ENCODE measurements at places on chromosomes 16 and 17.

DNA sequence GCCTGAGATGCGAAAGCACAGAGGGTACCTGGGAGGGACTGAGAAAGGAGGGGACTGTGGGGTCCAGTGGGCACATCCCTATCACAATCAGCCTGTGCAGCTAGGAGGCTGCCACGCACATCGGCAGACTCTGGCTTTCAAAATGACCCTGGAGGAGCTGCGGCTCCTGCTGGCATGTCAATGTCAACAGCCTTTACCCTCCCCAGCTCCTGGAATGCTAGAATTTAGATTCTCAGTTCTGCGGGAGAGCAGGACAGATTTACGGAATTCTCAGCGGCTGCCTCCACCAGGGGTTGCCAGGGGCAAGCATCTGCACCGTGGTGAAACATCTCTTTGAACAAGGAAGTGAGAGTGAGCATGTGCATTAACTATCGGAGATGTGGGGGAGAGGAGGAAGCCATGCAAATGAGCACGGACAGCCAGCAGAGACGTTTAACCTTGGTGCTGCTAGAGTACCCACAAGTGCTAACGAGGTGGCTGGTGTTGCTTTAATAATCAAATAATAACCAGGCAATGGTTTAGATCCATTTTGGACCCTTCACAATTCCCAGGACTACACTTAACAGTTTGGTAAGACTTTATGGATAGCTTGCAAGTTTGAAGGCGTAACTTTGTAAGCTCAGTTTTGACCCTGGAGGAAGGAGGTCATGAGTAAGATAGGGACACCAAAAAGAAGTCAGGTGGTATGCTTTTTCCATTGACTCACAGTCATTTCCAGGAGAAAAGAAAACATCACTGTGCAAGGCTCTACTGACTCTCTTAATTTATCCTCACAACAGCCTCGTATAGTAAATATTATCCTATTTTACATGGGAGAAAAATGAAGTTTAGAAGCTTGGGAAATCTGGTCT lies 54.1 kb downstream of the XYLT1 start:
- peak; percentile 18 for DNase-seq

DNA sequence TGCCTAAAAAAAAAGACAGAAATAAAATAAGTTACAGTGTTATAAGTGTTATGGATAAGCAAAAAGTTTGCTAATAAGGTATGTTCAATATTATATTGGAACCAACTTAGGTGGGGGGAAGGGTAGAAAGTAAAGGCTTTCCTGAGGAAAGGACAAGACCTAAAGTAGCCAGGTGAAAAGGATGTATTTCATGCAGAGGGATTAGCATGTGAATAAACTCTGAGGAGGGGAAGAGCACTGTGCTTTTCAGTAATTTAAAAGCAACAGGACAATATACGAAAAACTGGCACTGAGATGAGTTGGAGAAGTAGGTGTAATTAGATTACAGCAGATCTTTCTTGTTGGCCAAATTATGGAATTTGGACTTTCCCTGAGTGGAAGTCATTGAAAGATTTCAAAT lies 7.6 kb downstream of the TOP2A start:
- no peak for DNase-seq

DNA sequence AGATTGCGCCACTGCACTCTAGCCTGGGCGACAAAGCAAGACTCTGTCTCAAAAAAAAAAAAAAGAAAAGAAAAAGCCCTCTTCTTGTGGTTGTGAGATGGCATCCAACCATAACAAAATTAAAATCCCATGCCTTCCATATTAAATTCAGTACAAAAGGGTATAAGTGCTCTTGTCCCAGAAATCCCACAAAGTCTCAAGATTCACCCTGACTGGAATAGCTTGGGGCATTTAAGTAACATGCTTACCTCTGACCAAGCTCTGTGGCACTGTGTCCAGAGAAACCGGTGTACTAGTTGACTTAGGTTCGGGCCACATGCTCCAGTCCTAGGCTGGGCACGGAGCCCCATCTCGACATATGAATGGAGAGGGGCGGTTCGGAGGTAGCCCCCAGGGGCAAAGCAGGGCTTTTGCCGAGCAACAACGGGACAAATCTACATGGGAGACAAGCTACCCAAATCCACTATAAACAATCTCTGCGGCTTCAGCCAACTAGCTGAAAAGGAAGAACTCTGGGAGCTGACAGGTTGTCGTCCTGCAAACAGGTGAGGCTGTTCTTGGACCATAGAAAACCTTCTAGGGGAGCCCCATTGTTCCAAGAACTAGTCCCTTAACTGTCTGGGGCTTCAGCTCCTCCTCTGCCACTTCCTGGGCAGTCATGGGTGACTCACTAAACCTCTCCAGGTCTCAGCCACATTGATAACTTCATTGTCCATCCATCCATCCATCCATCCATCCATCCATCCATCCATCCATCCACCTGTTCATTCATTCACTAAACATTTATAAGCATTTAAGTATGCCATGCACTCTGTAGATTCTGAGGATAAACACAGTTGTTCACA lies 10.3 kb upstream of the IL4R start:
- DNase-seq: no peak

DNA sequence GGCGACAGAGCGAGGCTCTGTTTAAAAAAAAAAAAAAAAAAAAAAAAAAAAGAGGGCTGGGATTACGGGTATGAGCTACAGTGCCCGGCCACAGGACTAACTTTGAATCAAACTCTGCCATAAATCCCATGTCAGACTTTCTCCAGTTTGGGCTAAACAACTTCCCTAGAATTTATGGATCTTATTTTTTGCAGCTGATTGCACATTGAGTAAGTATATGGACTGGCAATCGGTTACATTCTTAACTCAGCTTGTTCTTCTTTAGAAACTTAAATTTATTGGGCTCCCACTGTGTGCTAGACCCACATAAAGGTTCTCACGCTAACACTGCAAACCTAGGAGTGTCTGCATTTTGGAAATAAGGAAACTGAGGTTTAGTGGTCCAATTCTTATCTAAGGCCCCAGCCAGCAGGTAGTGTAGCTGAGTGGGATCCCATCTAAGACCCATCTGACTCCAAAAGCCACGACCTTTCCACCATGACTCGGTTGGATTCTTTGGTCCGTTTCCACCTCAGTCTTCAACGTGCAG lies 718 bp upstream of the CBFB start:
- DNase-seq: no peak

DNA sequence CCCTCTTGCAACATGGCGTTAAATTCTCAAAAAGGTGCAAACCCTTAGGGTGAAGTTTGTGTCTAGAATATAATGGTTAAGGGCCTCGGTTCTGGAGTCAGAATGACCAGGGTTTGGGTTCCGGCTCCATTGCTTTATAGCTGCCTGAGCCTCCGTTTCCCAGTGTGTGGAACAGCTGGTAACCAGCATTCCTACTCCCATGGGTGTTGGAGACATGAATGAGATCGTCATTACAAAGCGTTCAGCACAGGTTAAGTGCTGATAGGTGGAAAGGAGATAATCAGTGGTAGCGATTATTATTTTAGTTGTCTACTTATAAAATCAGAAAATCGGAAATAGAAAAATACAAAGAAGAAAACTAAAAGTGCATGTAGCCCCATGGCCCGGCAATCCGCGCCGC lies 23.5 kb upstream of the ZCCHC14 start:
- no peak for DNase-seq

- no peak for DNase-seq
Observed at GRCh38 chr17:58224315-58224714, 5.3 kb upstream of the MKS1 start.

GRCh38 chr17:78224231-78225087 lies 7.0 kb upstream of the TMEM235 start:
- DNase-seq: no peak

GRCh38 chr17:38654411-38655398 lies 20.1 kb downstream of the EPOP start:
- DNase-seq: no peak

GRCh38 chr17:34713687-34714086 lies 134.3 kb downstream of the TMEM132E start:
- no peak for DNase-seq

DNA sequence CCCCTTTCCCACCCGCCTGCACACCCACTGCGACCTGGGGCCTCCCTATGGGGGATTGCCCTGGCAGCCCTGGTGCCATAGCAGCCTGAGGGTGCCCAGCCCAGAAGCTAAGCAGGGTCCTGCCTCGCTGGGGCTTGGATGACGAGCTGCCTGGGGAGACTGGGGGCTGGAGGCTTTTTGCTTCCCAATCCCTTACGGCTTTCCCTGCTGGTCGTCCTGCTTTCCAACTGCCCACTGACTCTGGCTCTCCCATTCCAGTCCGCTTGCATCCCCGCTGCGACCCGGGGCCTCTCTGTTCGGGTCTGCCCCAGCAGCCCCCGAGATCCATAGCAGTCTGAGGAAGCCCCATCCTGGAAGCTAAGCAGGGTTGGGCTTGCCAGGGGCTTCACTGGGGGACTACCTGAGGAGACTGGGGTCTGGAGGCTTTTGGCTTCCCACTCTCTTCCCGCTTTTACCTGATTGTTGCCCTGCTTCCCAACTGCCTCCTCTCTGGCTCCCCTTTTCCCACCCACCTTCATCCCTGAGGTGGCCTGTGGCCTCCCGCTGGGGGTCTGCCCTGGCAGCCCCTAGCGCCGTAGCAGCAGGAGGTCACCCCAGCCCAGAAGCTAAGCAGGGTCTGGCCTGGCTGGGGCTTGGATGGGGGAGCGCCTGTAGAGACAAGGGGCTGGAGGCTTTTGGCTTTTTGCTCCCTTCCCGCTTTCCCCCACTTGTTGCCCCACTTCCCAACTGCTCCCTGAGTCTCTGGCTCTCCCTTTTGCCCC lies 2292.8 kb downstream of the TP53TG3F start:
- no peak for DNase-seq
